ENCODE measurements at places on chromosomes 2 and 18.

DNA sequence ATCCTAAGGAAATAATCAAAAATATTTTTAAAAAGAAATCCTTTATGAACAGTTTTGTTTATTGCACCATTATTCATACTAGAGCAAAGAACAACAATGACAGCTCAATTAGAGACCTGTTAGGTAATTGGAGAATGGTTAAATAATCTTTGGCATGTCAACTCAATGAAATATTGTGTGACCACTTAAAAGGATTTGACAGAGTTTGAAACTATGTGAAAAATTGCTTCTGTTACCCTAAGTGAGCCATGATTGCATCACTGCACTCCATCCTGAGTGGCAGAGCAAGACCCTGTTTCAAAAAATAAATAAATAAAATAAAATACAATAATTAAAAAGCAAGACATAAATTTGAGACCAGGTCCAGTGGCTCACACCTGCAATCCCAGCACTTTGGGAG, 66.1 kb upstream of the ATP8B1 start:
- no peak for DNase-seq

- no peak for DNase-seq
These were observed 109.7 kb downstream of the NOL4 start for GRCh38 chr18:34114996-34115395.

DNA sequence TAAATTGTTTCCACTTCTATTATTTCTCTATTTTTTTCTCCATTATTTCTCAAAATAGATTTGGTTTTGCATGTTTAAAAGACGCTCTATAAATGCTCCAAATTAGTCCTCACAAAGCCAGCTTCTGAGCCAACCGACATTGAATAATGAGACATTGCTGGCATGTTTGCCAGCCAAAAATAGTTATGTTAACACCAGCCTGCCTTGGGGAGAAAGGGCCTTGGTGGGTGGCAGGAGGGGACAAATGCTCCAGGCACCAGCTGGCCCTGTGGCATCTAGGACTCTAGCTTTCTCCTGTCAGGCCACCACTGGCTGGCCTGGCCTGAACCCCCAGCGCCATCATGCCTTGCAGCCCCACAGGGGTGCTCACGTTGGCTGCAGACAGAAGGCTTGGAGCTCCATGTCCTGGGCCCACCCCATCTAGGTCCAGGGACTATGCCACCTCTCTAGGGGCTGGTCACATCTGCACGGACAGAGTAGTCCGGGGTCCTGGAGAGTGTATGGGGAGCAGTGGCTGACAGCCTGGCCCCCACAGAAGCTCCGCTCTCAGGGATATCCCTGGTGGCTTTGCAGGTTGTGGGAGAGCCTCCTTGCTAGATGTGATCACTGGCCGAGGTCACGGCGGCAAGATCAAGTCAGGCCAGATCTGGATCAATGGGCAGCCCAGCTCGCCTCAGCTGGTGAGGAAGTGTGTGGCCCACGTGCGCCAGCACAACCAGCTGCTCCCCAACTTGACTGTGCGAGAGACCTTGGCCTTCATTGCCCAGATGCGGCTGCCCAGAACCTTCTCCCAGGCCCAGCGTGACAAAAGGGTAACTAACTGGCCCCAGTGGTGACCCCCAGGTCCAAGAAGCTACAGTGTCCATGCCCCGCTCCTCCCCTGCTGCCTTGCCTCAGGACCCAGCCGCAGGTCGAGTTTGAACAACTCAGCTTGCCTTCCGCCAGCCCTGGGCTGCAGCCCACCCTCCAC, 12.5 kb downstream of the ABCG8 start:
- no peak for DNase-seq

DNA sequence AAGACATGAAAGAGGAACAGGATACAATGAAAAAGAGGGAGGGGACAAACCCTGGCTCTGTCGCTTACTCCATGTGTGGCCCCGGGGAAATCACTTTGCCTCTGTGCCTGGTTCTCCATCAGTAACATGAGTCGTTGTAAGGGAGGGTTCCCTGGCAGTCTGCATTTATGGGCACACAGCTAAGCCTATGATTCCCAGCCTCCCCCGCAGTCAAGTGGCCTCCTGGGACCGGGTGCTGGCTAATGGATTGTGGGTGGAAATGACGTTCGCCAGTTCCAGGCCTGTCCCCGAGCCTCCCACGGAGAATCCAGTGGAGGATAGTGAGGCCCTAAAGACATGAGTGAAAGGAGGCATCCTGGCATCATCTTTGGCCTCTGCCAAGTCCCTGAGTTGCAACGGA, 42.7 kb downstream of the SFXN5 start:
- DNase-seq: no peak

DNA sequence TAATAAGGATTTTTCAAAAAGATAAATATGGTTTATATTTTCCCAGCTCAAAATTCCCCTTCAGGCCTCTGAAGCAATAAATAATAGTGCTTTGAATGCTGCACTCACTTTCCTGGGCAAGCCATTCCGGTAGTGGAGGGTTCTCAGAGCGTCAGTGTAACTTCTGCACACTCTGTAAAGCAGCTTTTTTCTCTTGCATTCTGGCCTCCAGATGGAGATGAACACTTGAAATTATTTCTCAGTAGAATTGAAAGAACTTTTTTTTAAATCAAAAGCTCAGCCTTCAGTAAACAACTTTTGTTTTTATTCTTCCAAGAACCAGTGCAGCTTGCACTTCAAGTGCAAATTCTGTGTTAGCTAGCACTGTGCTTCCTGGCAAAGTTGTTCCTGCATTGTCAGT, 281.1 kb upstream of the RAB12 start:
- DNase-seq: no peak

- DNase-seq: no peak
These were observed 37.7 kb downstream of the BCL11A start for GRCh38 chr2:60515721-60516226.

Measured in T-helper 17 cell (primary cell).